ENCODE measurements at places on chromosomes 7 and 10.

DNA sequence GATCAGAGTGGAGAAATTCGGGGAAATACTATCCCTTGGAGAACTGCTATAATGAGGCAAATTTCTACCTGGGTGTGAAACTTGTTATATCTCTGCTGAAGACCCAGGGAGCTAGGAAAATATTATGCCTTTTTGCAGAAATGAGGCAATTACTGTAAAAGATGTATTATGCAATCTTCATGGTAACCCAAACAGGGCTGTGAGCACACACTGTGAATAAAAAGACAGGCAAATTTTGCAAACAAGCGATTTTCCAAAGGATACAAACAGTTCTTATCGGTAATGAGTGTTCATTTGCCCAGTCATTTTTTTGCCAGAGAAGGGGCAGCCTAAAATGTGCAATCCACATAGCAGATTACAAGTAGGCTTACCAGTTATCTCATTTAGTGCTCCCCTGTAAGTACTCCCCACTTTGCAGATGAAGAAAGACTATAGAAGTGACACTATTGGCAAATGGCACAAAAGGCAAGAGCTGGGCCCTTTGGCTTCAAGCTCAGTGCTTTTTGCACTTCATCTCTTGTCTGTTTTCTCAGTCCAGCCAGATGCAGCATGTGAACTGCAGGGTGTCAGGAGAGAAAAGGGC is 205.8 kb downstream of the HECW1 start:
- DNase-seq: no peak

GRCh38 chr10:50416881-50417280 is 165.6 kb upstream of the ASAH2 start:
- DNase-seq: no peak

- no peak for DNase-seq
These were observed 33.0 kb downstream of the FAM53B start for GRCh38 chr10:124711145-124711544.

DNA sequence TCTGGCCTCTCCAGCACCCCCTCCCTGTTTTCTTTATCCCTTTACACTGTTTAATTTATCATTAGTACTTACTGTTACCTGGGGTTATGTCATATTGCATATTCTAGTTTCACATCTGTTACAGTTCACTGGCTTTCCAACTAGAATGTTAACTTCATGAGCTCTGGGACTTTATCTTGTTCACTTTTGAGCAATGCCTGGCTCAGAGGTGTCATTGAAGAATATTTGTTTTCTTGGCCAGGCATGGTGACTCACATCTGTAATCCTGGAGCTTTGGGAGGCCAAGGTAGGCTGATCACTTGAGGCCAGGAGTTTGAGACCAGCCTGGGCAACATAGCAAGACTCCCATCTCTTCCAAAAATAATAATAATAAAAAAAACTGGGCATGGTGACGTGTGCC is 40.7 kb downstream of the LRGUK start:
- no peak for DNase-seq

GRCh38 chr7:91330191-91330808 is 66.1 kb downstream of the FZD1 start:
- DNase-seq: no peak

DNA sequence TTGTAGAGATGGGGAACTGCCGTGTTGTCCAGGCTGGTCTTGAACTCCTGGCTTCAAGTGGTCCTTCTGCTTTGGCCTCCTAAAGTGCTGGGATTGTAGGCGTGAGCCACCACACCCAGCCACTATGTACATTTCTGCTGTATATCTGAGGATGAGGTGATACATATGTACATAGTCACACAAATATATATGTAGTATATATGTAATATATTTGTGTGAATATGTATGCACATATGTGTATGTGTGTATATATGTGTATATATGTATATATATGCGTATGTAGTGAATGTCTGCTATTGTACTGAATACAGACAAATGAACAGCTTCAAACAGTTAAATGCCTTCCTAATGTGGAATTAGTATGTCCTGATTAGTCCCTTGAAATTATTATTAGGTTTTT is 70.3 kb downstream of the EXOC6 start:
- DNase-seq: no peak

DNA sequence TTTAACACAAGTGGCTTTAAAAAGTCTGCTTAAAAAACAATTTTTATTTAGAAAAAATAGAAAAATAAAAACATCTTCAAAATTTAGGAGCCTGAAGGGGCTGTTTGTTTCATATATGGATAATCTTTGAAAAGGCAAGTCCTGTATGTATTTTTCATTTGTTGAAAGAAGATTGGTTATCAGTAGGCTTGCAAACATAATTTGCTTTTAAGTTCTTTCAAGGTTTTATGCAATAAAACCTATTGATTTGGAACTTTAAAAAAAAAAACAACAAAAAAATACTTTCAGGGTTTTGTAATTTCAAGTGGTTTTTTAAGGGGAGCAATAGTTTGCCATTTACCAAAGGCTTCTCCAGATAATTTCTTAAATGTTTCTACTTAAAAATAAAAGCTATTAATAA is 35.6 kb downstream of the MPLKIP start:
- no peak for DNase-seq

GRCh38 chr7:149790146-149790548 is 16.8 kb upstream of the ZNF467 start:
- DNase-seq: no peak

DNA sequence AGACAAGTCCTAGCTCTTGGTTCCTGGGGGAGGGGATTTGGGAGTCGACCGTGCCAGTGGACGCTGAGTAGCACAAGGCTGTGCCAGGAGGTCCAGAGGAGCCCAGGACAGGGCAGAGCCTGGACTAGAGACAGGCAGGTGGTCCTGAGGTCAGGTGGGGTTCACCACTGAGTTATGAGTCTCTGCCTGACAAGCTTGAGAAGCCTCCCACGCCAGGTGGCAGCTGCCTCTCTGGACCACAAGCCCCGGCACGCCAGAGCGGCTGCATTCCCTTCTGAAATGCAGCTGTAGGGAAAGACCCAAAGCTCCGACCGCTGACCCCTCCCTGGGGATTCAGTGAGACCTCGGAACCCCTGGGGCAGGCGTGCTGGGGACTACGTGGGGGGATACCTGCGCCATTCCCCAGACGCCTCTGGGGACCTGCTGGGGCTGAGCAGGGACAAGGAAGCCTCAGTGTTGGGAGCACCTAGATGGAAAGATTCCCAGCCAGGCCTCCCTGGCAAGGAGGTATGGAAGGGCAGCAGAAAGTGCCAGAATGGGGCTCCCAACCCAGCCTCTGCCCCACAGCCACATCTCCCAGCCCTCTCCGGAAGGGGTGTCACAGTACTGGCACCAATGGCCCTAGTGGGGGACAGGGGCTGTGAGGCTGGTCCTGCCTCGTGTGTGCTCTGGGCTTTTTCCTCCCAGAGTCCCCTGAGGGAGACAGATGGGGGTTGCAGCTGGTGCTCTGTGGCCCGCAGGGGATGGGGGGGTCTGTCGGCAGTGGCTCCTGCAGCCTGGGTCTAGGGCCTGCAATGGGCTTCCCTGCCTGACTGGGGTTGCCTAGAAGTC is 29.0 kb downstream of the PDGFA start:
- no peak for DNase-seq

GRCh38 chr10:8049045-8049864 is 5.2 kb upstream of the GATA3 start:
- DNase-seq: no peak

- no peak for DNase-seq
These were observed 1.3 kb downstream of the UBE2H start for GRCh38 chr7:129951226-129952085.

DNA sequence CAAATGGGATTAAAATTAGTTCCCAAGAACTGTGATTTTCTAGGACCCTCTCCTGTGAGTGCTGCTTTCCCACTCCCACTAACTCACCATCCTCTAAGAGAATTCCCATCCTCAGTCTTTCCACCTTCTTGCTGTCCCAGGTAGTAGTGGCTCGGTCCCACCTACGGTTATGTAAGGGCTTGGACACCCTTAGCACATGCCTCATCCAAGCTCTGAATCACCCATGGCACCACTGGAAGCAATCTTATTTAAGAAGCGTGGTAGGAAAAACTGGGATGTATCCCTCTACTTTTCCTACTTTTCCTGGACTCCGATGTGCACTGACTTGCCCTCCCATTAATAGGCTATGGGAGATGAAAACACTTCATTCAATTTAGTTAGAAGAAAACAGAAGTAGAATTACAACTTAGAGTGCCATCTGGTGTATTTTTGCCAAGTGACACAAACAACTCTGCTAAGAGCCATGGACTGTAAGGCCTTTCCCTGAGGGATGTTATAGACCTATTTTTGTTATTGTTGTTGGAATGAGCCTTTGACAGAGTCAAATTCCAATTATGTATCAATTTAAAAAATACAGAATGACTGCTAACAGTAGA is 13.7 kb upstream of the ANKRD22 start:
- no peak for DNase-seq

DNA sequence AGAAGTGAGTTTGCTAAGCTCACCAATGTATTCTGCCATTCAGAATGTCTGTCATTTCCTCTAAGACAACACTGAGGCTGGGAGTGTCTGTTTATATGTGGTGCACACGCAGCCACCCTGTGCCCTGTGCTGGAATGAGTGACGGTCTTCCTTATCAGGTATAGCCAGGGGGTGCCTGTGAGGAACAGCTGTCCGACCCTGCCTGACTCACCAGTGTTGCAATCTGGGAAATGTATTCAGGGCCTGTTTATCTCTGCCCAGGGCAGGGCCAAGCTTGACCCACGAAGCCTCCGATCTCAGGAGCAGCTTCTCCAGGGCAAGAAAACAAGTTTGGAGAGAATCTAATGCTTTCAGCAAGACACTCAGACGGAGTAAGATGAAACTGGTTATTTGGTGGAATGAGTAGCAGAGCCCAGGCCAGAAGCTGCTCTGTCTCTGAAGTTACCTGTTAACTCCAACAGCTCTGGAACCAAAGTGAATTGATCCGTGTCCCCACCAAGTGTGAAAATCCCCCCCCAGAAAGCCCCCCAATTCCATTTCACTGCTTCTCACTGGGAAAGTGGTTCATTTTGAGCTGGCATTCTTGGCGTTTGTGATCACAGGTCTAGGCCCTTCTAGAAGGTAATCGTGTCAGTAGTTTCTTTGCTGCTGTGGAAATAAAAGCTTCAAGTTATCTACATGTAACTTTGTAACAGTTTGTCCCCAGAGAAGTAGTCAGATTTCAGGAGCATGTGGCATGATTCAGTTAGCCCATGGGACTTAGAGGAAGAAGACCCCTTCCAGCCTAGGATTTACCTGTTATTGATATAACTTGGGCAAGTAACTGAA is 6.1 kb upstream of the UBE2H start:
- no peak for DNase-seq

All from activated CD8-positive, alpha-beta memory T cell treated with anti-CD3 and anti-CD28 coated beads for 4 hours (primary cell).